T-helper 1 cell (primary cell): ENCODE measurements at places on chromosomes 6 and 20.

- no peak for DNase-seq
These were observed 52.4 kb downstream of the DOP1A start for GRCh38 chr6:83119742-83120300.

DNA sequence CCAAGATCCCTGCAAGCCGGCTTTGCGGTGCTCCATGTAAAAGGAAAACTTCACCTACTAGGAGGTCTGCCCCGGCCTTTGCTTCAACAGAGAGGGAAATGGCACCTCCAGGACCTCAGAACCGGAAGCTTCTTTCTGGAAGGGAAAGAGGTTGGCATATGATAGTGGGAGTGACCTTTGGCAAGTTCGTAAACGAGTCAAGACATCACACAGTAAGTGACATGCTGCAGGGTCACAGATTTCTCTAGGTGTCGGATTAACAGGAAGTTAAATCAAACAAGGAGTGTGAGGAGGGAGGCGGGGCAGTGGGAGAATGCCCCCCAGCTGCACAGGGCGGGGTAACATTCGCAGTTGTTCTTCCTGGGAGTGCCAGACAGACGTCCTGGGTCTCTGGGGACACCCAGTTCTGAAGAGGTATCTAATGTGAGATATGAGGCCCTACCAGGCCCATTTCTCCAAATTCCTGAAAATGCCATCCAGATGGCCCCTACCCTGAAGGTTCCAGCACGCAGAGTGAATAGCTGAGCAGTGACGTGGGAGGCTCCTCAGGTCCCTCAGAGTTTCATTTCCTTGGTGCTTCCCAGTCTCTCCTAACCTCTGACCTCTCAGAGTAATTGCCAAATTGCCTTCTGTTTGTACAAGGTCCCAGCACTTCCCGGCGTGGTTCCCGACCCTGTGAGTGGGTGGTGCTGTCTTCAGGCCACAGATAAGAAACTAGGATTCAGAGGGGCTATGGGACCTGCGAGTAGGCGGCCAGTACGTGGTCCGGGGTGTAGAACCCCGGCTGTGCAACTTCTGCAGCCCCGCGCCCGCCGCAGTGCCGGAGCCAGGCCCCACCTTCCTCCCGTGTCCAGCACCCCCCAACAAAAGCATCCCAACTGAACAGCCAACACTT is 1.9 kb downstream of the RRBP1 start:
- DNase-seq, result no peak

GRCh38 chr20:7497985-7498384 is 442.3 kb downstream of the HAO1 start:
- no peak for DNase-seq

- DNase-seq, result peak; percentile 64
These were observed 54.5 kb downstream of the STMND1 start for GRCh38 chr6:17156112-17156921.

GRCh38 chr6:169932491-169932890 is 181.1 kb downstream of the ERMARD start:
- no peak for DNase-seq

GRCh38 chr6:38453861-38454260 is 185.9 kb downstream of the BTBD9 start:
- DNase-seq, result no peak

DNA sequence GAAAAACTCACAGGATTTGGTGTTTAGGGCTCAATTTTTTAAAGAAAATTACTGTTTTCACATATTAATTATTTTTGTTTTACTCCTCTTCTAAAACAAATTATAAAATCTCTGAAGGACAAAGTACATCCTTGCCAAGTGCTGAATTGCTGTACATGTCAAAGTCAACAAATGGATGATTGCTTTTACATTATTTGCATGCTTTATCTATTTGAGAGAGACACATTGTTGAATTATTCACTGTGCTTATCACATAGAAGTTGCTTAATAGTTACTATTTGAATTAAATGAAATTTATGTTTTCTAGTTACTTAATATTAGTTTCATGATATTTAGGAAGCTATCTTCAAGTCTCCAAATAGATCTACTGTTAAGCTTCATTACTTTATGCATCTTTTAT is 318.6 kb upstream of the PTCHD4 start:
- DNase-seq, result no peak

DNA sequence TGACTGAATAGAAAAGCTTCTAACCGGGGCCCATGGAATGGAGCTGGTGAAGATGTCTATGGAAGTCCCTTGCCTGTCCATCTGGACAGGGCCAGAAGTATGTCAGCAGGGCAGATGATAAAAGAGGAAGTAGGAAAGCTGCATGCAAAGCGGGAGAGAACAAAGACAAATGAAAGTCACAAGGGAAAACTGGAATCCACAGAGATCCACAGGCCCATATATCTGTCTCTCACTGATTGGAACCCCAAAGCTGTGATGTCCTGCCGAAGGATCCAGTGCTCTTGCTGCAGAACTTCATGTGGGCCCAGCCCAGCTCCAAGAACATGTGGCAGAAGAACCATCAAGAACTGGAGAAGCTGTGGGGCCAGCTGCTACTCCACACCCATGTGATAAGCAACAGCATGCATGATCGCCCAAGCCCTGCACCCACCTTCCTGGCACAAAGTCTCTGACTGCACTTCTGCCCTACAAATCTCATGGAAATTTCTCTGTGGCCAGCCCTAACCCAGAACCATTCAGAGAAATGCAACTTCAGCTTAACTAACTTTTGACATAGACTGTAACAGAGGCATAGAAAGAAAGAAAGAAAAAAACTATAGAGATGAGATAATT is 716.0 kb downstream of the KIF16B start:
- DNase-seq, result no peak

DNA sequence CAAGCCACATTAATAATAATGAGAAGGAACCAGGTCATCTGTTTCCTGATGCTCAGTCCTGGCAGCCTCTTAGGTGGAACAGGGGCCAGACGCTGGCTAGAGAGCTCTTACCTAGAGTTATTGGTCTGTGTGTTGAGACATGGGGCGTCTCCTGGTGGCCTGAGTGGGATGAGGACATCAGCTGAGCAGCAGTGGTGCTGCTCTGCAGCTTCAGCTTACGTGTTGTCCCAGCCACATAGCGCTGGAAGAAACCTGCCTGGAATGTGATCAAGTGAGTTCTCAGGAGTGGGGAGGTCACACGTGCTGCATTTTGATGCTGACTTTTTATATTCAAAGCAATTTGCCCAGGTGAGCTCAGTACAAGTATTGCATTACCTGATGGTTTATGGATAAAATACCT is 355.4 kb downstream of the CDH26 start:
- no peak for DNase-seq

DNA sequence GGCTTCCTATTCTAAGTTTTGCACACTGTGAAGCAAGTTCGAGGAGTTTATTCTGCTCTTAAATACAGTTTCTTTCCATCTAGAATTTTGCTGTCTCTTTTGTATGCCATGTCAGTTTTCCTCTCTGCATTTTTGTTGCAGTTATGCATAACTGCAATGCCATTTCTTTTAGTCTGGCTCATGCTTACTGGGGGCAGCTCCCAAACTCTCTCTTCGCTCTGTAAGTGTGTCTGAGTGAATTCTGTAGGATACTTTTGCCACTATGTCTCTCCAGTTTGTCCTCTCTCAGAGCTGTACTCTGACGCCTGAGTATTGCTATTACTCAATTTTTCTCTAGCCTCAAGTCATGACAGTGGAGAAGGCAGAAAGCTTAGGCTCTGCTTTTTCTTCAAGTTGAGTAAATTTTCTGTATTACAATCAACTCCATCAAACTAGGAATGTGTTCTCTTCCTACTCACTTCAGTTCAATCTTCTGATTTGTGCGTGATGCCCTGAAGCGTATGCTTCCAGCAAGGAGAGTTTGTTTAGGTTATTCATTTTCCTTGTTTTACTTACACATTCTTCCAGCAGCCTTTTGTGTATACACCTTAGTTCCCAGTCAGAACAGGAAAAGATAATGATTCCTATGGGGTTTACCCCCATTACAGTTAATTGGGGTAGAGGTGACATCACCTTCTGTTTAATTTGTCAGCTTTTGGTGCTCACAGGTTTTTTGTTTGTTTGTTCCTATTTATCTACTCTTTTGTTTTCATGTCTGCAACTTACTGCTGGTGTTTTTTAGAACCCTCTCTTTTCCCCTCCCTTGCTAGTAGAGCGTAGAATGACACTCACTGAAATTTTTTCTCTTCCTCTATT is 430.9 kb downstream of the BCKDHB start:
- DNase-seq, result no peak

DNA sequence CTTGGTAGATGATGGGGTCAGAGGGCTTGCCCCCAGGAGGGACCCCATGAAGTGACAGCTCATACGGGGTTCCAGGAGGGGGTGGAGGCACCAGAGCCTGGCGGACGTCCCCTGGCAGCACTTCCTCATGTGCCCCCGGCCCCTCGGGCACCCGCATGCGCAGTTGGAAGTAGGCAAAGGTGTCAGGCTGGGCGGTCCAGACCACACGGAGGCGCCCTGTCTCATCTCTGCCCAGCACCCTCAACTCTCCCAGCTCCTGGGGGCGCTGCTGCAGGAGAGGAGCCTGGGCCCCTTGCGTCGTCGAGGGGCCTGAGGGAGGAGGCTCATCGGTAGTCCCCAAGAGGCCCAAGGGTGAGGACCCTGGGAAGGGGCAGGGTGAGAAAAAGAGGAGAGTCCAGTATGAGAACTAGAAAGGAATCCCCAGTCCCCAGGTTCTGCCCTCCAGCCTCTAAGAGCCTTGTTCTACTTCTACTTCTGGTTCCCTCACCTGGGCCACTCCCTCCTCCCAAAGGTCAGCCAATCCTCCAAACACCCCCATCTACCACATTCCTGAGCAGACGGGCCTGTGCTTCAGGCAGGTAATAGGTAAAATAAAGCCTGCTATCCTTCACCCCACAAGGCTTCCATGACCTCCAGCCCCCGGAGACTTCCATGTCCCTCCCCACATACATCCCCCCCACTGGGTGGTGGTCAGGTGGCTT is 23.2 kb downstream of the TNXB start:
- no peak for DNase-seq

GRCh38 chr20:17912916-17913315 is 55.7 kb downstream of the SNX5 start:
- no peak for DNase-seq

DNA sequence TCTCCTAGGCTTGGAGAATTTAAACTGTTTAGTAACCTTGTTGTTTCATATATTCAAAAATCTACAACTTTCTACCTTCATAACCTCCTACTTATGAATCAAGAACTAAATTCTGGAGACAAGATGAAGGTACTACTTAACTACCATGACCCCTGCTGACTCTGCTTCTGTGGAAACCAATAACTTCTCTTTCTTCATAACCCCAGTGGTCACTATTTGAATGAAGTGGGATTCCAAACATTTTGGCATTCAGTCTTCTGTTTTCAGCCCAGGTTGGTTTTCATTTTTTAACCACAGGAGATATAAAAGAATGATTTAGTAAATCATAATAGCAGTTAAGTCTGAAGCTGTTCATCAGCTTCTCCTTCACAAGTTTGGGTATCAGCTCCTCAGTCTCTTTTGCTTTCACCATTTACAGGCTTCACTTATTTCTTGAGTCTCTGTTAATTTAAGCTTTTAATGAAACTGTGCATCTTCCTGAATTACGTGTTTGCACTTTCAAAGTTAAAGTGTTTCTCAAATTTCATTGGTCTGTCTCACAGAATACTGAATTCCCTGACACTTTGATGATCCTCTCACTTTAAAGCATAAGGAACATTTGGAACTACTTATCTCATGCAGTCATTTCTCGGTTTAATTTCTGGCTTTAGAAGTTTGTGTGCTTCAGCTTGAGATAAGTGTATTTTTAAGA is 9.5 kb downstream of the SENP6 start:
- no peak for DNase-seq

- DNase-seq, result no peak
These were observed 67.7 kb downstream of the ANKRD6 start for GRCh38 chr6:89500611-89501010.

- no peak for DNase-seq
These were observed 22.8 kb downstream of the FYN start for GRCh38 chr6:111850295-111850937.

- DNase-seq, result no peak
These were observed 82.5 kb downstream of the DTNBP1 start for GRCh38 chr6:15580326-15580725.

- DNase-seq, result no peak
These were observed 104.0 kb downstream of the CLIC5 start for GRCh38 chr6:45911691-45912090.

DNA sequence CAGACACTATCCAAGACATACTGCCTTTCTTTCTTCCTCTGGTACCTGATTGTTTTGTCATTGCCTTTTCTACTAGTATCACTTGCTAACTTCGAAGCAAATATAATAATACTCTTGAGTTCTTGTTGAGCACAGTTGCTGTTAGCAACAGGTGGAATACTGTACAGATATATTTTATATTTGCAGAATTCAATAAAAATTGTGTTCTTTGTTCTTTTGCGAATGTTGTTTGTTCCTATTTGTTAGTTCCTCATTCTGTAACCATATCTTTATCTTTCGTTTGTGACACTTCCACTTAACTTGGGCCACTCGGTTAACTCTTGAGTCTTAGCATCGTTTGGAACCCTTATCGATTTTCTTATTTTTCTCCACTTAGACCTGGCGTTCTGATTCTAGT is 868 bp downstream of the CYB5R4 start:
- no peak for DNase-seq

DNA sequence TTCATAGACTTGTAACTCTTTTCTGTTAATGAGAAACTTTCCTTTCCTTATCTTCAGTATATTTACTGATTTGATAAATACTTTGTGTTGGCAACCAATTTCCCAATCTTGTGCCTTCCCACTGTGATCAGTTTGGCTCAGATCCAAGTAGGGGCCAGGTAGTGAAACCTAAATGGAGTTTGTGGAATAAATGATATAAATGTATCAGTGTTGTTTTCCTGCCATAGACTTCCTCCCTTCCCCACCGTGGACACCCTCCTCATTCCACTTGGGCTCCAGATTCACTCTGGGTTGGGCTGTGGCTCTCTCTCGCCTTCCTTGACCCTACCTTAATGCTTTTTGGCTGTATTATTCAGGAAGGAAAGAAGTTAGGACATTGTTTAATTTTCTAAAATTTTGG is 1.3 kb downstream of the ZKSCAN3 start:
- no peak for DNase-seq

DNA sequence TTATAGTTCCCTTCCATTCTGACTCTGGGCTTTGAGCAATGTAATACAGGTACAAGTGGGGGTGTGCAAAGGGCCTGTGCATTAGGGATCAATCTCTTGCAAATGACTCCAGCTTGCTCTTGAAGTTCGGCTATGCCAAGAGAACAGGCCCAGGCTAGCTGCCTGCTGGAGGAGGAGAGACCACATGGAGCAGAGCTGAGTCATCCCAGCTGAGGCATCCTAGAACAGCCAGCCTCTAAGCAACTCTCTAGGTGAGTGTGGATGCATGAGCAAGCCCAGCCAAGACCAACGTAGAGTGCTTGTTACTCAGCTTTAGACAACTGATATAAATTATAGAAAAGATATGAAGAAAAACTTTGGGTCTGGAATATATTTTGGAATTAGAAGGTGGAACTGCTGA is 47.6 kb upstream of the RBM24 start:
- DNase-seq, result no peak

GRCh38 chr6:13554929-13555333 is 19.5 kb upstream of the SIRT5 start:
- no peak for DNase-seq
